Stimulated activated CD4-positive, alpha-beta T cell treated with anti-CD3 and anti-CD28 coated beads, TNF-alpha, amount 100 ng/mL, for 24 hours (primary cell): ENCODE measurements at places on chromosomes 12 and 14.

GRCh38 chr12:40733871-40734270 lies 41.6 kb downstream of the CNTN1 start:
- DNase-seq: no peak

- DNase-seq: peak; percentile 45
Observed at GRCh38 chr14:102774391-102775153, 2.7 kb upstream of the TRAF3 start.

- DNase-seq: no peak
Observed at GRCh38 chr12:87196321-87196720, 832.9 kb downstream of the C12orf50 start.

DNA sequence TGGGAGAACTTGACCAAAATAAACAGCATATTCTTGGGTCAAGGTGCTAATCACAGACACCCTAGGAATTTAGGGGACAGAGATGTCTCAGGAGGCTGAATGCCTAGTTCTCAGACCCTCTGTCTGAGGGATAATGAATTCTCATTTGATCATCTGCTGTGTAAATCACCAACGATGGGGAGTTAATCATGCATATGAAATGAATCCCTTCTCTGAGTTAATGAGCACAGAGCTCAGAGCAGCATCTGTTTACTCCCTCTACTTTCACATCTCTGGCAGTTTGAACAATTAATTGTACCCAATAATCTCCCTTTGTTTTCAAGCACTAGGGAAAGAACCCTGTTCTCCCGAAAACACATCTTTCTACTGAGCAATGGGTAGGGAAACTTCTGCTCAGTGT lies 129.4 kb upstream of the SRRM4 start:
- no peak for DNase-seq

GRCh38 chr12:90842477-90842876 lies 112.5 kb downstream of the CCER1 start:
- DNase-seq: no peak

DNA sequence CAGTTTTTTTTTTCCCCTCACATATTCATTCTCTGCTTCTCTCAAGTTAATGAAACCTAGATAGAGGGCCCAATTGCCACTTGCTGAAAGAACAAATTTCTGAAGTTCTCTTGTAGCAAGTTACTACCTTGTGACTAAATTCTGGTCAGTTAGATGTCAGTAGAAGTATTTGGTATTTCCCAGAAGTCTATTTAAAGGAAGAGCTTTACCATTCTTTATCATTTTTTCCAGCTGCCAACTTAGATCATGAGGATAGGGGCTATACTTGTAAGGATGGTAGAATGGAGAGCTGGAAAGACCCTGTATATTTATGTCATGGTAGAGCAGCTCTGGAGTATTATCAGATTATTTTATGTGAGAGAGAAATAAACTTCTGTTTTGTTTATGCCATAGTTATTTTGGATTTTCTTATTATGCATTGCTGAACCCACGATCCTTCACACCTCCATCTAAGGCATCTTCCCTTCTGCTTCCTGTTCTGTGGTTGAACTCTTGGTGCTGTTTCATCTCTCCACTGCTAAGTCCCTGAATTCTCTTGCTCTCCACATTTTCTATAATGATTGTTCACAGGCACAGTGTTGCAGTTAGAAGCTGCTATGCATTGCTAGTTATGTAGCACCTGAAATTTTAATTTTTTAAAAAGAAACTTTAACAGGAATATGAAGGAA lies 25.9 kb downstream of the FUT8 start:
- DNase-seq: no peak

DNA sequence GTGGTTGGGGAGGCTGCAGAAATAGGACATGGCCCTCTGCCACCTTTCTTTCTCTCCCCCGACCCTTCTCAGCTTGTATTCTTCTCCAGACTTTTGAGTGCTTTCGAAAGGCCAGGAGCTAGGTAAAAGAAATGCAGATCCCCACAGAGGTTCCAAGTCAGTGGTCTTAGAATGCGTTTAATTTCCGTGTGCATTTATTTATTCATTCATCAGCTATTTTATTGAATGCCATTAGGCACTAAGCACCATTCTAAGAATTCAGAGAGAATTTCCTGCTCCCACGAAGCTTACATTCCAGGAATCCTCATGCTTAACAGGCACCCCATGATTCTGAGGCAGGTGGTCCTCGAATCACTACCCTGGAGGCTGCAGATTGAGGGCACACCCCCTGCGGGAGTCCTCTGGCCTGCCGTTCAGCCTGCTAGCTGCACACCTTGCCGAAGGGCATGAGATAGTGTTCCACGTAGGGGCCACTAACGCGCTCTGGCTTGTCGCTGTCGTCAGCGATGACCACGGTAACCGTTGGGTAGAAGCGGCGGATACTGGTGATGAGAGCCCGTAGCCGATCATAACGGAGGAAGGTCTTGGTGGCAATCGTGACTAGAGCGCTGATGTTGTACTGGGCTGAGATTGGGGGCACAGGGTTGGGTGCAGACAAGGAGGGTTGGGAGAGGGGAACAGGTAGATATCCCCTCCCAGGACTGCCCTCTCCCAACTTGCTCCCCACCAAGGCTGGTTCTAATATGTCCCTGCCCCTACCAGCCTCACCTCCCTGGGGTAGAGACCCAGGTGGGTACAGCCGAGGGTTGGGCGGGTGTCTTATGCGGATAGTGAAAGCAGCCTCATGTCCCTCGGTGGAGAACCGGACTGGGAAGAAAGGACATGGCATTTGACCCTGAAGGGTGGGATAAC lies 4.5 kb downstream of the B4GALNT1 start:
- no peak for DNase-seq

DNA sequence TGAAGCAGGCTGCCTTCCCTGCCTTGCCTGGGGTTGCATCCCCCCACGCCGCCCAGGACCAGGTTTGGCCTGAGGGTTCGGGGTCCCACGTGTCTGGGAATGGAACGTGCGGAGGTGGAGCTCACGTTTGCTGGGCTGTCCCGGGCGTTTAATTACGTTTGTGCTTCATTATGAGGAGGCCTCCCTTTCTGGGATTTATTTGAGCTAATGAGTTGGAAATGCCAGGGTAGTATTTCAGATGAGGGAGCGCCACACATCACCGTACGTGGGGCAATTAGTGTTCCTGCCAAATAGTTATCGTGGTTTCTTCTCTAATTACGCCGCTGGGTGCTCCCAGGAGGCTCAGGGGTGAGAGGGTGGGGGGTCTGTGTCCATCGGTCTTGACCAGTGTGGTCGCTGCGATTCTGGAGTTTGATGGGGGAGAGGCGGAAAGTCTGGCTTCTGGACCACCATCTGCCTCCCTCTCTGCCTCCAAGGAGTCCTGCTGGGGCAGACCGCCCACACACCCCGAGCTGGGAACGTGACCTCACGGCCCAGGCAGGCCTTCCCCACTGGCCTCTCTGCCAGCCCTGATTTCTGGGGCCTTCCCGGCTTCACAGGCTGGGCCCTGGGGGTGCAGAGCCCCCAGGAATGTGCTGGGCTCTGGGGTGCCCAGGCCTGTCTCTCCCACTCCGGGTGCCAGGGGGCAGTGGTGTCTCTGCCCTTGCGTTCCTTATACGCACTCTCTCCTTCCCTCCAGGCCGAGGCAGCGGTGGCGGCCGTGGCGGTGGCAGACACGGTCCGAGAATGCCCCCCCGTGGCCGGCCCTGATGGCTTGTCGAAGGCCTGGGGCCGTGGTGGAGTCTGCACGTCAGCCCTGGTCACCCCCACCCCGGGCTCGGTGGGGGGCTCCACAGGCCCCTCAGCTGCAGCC lies 18.9 kb downstream of the KIF26A start:
- DNase-seq: no peak

DNA sequence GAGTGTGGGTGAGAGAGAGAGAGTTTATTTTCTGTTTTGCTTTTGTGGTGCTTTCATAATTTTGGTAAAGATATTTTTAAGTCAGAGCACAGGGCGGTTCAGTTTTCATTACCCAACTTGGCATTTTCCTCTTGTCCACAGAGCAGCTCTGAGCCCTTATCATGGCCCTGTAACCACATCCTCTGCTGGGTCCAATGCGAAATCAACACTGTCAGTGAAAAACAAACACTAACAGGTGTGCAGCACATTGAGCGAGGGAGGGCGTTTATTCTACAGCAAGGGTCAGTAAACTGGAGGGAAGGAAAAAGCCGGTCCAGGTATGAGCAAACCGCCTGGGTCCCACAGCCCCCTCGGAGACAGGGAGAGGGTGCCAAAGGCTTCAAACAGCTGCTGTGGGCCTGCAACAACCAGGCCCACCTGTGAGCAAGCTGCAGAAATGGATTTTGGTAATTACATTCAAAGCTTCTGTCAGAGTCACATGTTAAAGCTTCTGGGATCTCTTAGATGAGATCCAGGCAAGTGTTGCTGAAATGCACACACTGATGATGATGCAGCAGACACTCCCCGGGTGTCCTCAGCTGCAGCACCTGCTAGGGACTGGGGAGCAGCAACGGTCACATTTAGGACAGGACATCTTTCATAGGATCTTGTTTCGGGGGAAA lies 132.7 kb upstream of the DYRK2 start:
- DNase-seq: no peak

- no peak for DNase-seq
Observed at GRCh38 chr14:84129941-84130340, 1400.0 kb upstream of the FLRT2 start.

DNA sequence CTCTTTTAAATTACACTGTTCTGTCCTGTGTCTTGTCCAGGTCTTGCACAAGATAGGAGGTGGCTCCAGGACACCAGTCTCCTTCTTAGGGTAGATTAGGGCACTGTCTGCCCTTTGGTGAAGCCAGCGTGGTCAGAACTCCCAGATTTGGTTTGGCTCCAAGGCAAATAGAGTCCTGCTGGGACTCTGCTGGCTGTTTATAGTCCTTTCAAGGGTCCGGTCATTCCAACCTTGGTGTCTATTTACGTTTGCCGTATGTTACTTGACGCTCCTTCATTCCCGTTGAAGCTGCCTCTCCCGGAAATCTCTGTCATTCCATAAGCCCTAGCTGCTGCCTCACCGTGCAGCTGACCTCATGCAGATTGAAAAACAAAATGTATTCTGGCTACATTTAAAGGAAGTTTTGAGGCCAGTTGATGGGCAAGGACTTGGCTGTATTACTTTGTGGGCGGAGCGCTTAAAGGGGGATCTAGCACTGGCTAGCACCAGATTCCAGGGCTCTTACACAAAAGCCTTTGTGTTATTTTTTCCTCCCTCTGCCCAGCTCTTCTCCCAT lies 180.6 kb downstream of the AKAP6 start:
- DNase-seq: no peak

DNA sequence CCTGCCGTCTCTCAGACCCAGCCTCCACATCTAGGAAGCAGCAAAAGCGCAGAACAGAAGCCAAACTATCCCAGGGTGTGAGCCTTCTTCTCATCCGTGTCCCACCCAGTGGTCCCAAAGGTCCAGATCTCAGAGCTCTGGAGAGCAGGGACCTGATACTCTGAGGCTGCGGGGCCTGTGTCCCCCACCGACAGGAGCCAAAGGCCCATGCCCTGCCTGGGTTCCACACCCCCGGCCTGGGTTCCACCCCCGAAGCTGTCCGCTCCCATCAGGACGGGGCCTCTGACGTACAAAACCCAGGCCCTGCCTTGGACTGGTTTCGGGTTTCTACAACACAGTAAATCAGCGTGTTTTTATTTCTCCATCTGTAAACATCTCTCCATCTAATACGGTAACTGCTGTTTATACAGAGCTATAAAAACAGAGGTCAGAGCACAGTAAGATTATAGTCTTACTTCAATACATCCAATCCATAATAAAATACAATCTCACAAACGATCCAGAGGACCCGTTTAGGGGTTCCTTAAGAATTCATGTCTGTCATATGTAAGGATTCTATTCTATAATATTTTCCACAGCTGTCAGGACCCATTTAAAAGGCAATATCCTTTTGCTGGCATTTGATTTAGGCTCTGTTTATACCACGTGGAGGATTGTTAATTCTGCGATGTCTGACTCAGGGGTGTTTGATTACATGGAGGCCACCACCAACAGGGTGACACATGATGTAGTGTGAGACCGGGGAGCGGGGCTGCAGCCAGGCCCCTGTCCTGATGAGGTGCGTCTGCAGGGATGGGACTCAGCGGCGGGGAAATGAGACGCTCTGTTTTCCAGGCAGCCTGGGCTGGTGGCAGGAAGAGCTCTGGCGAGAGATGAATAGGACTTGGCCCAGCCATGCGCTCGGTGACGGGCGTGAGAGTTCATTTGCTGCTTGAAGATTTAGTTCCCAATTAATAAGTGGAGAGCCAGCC lies 110.3 kb downstream of the DICER1 start:
- no peak for DNase-seq

DNA sequence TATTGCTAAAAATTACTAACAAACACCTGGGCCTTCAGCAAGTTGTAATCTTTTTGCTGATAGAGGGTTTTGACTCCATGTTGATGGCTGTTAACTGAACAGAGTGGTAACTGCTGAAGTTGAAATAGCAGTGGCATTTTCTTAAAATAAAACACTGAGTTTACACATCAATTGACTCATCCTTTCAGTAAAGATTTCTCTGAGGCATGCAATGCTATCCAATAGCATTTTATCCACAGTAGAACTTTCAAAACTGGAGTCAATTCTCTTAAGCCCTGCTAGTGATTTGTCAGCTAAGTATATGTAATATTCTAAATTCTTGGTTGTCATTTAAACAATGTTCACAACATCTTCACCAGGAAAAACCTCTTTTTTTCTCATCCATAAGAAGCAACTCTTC lies 59.5 kb downstream of the CMAS start:
- DNase-seq: no peak

DNA sequence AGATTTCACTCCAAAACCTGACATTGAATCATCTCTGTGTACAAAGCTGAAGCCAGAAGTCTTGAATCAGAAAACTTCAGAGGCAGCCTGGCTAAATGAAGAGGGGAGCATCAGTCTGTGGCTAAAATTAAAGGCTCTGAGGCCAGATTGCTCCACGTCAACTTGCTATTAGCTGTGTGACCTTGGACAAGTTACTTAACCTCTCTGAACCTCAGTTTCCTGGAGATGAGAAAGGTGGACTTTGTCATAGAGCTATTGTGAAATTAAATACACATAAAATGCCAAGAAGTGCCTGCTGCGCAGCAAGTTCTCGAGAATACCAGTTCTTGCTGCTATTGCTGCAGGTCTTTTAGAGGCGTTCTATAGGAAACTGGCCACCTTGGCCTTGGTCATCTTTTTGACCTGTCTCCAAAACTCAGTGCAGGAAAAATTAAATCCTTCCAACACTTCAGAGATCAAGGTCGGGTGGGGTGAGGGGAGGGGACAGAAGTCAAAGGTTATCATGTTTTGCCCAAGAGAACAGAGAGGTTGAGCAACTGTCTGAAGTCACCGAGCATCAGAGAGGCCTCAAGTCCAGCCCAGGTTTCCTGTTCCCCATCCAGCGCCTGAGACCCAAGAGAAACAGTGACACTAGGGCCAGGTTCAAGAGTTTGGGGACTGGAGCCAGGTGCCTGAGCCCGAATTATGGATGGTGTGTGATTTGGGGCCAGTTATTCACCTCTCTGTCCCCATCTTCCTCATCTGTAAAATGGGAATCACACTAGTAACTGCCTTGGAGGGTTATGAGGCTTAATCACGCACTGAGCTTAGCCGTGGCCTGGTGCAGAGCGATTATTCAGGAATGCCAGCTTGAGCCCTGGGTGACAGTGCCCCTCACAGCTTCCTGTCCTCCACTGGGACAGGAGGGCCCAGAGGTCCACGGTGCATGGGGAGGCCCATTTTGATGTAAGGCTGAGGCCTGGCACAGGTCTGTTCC lies 1.1 kb downstream of the SERPINA1 start:
- no peak for DNase-seq
